ENCODE measurements at places on chromosomes 5 and 9.

DNA sequence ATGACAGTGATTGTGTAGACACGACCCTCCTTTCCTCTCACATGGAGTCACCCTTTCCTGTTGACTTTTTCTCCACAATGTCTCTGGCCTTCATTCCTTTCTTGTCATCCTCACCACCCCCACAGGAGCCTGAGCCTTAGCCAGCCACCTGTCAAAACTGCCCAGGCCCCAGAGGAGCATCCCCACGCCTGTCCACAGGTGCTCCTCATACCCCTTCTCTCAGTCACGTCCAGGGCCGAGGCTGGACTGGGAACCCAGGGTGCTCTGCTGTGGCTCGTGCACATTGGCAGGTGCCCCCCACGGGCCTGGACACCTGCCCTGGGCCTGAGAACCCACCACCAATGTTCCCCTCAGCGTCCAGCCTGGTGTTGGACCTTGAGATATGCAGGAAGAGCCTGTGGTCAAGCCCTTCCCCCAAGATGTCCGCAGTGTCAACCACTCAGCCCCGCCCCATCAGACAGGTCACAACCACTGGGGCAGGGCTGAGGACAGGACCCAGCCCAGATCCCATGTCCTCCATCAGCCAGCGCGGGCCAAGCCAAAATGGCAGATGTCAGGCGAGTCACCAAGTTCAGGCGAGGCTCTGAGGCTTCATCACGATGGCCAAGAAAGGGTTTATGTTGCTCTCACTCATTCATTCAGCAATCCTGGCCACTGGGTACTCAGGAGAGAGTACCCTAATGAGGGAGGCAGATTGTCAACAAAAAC lies 65.8 kb upstream of the STXBP1 start:
- no peak for DNase-seq

GRCh38 chr9:104417296-104417695 lies 86.8 kb upstream of the OR13F1 start:
- no peak for DNase-seq

GRCh38 chr5:31033295-31033694 lies 160.2 kb upstream of the CDH6 start:
- DNase-seq: no peak

GRCh38 chr9:28951945-28952344 lies 1378.7 kb upstream of the C9orf72 start:
- DNase-seq: no peak

DNA sequence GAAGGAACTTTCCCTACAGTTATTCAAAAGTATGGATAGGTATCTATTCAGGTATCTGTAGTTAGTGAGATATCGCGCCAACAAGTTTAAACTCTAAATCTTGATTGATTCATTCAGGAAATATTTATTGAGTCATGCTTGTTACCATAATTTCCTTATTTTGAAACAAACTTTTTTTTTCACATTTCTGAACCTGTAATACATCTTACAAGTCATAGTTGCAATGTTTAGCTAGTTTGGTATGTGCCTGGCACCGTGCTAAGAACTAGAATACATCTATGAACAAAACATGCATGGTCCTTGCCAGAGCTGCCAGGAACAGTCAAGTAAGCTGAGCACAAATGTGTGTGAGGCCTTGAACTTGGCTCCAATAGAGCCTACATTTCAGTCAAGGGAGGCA lies 226.4 kb downstream of the PCSK5 start:
- DNase-seq: no peak

DNA sequence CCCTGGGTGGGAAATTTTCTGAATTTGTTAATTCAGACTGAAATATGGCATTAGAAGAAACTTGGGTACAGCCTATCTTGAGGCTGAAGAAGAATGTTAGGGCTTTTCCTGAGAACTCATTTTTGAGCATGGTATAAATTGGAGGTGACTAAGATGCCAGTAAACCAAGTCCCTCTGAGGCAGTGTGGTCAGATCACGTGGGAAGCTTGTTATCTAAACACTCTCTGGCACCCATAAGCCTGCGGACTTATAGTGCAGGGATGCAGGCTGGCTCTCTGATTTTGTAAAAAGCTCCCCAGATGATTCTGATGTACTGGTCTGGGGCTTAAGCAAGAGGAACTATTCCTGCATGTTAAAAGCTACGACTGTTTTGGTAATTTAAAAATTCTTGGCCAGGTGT lies 34.3 kb downstream of the MTMR12 start:
- DNase-seq: no peak

GRCh38 chr5:76855961-76856360 lies 6.1 kb downstream of the S100Z start:
- peak; percentile 3 for DNase-seq

GRCh38 chr9:4106081-4106759 lies 193.6 kb downstream of the GLIS3 start:
- DNase-seq: no peak

GRCh38 chr5:65809817-65810531 lies 88.0 kb downstream of the NLN start:
- DNase-seq: no peak

DNA sequence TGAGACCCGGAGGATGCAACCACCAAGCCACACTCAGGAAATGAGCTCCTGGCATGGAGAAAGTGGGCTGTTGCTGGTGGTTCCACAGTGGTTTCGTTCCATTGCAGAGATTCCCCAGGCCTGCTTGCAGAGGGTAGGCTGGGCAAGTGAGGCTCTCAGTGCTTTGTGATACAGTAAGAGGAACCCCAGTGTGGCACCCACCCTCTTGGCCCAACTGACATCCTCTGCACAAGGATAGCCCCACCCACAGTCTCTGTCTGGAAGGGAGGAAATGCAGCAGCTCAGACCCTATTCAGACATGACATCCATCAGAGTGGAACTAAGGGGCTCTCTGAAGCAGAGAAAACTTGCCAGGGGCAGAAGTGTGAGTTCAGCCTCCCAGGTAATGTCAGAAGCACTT lies 69.6 kb upstream of the FSTL4 start:
- DNase-seq: no peak

DNA sequence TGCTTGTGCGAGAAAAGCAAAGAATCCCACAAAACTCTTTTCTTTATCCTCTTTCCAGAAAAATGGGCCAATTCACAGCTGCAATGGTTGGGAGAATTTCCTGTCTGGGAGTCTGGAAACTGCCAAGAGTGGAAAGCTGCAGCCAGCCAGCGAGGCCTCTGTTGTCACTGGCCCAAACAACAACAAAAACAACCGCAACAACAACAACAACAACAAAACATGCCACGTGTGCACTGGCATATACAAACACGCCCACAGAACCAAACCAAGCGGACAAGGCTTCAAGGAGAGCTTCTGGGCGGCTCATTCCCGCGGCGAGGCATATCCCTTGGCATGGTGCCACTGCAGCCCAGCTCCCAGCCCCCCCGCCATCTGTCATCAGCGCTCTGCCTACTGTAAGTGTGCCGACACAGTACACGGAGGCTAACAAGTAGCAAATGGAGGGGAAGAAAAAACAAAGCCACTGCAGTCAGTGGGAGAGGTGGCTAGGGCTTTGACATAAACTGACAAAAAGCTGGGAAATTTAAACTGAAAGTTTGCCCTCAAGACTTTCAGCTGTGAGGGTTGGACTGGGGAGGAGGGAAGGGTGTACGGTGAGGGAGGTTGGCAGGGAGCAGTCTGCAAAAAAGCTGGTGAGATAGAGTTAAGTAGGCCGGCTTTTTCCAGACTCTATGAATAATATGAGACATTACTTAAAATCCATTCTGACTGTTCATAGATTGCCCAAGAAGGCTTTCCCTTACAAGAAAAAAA lies 165.0 kb upstream of the ZNF462 start:
- no peak for DNase-seq

DNA sequence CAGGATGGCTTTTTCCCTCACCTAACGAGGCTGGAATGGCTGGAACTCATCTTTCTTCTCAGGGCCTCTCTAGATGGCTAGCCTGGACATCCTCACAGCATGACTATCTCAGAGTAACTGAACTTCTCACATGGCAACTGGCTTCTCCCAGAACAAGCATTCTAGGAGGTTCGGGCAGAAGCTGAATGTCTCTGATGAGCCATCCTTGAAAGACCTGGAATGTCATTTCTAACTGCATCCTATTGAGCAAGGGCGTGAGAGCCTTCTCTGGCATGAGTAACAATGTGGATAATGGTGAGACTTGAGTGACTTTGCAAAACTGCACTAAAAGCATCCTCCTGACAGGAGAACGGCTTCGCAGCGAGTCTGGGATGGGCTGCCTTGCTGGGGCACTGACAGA lies 487.7 kb downstream of the MAT2B start:
- no peak for DNase-seq

DNA sequence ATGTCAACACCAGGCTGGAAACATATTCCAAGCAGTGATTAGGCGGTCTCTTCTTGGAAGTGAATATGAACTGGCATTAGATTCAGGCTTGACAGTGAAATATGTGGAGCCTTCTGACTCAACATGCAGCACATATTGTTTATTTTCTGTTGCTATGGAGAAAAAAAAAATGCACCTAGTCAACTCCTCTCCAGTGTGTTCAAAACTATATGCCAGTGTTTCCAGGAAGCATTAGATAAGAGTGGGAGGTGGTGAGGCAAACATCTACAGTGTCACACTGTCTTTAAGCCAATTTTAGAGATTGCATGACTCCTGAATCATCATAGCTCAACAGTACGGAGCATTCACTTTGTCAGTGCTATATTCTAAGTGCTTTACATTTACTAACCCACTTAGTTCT lies 117.9 kb downstream of the HCN1 start:
- no peak for DNase-seq

GRCh38 chr9:114016629-114017423 lies 61.3 kb downstream of the AMBP start:
- DNase-seq: no peak

GRCh38 chr5:33037076-33037475 lies 326.0 kb downstream of the NPR3 start:
- DNase-seq: no peak

GRCh38 chr9:126371007-126371870 lies 44.6 kb downstream of the MVB12B start:
- no peak for DNase-seq

DNA sequence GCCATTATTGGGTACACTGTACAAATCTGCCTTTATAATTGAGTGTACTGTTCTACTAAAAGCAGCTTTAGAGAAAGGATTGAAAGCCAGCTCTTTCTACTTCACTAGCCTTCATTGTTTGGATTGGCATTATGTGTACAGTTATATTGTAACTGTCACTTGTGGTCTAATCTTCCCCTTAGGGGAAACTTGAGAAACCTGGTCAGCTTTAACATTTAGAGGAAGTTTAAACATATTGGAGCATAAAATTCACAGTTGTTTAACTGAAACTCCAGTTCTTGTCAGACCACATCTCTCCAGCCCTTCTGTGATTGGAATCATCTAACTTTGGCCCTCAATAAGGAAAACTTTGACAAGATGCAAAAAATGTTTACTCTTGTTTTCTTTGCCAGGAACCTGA lies 24.6 kb downstream of the PIK3R1 start:
- no peak for DNase-seq

DNA sequence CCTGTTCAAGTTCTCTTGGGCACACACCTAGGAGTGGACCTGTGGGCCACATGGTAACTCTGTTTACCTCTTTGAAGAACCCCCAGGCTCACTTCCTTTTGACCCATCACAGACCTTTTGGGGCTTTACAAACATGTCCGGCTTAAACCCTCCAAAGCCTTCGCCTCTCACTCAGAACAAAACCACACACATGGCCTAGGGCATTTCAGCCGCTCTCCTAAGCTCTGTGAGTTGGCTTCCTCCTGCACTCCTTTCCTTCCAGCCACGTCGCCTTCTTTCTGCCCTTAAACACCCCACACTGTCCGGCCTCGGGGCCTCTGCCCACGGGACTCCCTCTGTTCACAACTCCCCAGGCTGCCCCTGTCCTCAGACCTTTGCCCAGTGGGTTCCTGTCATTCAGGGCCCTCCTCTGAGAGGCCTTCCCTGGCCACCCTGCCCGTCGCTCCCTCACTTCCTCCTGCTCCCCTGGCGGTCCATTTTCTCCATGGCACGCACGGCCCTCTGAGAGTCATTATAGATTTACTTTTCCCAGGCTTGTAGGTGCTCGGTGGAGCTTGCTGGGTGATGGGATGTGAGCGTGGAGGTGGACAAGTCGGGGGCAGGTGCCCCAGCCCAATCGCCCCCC lies 1.9 kb downstream of the DOK3 start:
- no peak for DNase-seq

DNA sequence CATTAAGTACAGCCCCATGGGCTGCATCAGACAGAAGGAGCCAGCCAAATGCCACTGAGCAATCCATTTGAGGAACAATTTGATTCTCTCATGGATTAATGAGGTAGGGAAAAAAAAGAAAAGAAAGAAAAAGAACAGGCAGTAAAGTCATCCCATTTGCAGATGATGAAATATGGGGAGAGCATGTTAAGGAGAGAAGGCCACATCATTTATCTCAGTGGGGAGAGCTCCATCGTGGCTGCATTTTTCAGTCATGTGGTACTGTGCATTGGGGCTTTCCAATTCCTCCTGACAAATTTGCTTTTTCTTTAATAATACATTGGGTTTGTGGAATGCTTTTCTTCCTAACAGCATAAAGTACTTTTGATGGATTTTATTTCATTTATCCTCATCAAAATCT lies 375.2 kb upstream of the TLE4 start:
- DNase-seq: no peak

DNA sequence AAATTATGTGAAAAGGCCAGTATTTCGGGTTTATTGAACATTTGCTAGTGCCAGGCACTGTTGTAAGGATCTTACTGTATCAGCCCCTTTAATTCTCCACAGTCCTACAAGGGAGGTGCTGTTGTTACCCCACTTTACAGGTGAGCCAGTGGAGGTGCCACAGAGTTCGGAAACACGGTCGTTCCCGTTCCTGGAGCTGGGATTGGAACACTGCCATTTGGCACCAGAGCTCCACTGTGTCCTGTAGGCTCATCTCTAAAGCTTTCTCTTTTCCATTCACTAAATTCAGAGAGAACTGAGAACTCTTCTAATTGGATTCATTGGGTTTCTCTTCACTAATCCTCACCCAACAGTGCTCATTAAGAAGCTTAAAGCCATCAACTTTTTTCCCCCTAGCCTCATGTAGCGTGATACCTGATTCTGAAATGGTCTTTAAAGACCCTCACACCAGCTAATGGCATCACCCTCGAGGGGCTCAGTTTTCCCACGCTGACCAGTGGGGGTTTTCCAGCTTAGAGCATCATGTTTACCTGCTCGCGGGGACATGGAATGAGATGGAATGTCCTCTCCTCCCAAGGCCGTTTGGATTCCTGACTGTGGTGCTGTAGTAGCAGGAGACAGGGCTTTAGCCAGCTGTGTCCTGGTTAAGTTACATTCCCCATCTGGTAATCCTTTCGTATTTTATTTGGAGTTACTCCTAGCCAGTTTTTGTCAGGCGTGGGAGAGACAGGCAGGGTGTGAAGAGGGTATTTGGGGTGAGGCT lies 5.8 kb downstream of the ERGIC1 start:
- DNase-seq: no peak

- DNase-seq: no peak
These were observed 7.4 kb downstream of the UGCG start for GRCh38 chr9:111904026-111904425.

DNA sequence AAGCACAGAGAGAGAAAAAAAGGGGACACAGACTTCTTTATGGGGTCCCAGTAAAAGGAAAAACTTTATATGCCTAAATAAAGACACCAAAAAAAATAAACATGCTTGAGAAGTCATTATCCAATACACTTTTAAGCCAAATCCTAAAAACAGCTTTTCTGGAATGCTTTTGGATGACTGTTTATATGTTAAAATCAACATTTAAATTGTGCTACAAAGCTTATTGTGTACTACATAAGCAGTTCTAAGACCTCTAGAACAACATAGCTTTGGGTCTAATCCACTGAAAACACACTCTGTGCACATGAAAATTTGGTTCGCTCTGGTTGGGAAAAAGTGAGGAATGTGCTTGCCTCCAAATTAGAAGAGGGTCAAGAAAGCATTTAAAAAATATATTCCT lies 92.5 kb downstream of the EBF1 start:
- DNase-seq: no peak

Measured in stimulated activated CD4-positive, alpha-beta T cell treated with anti-CD3 and anti-CD28 coated beads, Interleukin-4, amount 100 ng/mL, for 1 hour (primary cell).